T-cell (primary cell): ENCODE measurements at places on chromosomes 5 and 9. TPM values are rescaled to one million over a fixed set of nuclear protein-coding genes. Genes with fewer than 3 reads are reported as not detected.

GRCh38 chr9:89177012-89177943, 1.3 kb downstream of the SHC3 start:
- peaks cover 48% of the 10 kb centered on the region for H3K27me3 ChIP-seq
- no peak overlapping the region for H3K27ac ChIP-seq
- H3K4me3 ChIP-seq, result no peak overlapping the region
- H3K4me1 ChIP-seq, result peaks cover 6% of the 10 kb centered on the region
- no peak for DNase-seq

- no peaks in the 10 kb centered on the region for H3K36me3 ChIP-seq
- H3K27me3 ChIP-seq, result no peaks in the 10 kb centered on the region
- no peak overlapping the region for H3K4me3 ChIP-seq
- no peak overlapping the region for H3K27ac ChIP-seq
These were observed 20.6 kb downstream of the FAM240B start for GRCh38 chr9:38699337-38699736.

DNA sequence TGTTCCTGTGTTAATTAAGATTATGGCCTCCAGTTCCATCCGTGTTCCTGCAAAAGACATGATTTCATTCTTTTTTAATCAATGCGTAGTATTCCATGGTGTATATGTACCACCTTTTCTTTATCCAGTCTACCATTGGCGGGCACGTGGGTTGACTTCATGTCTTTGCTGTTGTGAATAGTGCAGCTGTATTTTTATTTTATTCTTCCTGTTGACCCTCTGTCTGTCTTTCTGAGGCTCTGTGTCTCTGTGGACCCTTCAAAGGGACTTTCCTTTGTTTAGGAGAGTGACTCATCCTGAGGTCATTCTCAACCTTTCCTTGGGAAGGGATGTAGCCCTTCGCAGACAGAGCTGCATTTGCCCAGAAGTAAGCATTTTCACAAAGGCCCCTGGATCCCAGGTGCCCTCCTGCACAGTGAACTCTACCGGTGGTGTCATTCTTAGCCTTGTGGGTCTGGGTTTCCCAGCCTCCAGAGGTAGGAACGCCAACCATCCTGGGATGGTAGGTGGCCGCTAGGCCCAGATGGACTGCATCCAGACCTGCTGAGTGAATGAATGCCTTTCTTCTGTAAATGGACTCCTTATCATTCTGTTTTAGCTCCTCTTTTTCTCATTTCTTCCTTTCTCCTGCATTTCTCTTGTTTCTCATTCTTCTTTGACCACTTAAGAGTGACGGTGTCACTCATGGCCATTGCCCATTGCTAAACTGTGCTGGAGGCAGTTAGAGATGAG, 22.4 kb downstream of the TRIO start:
- peaks cover 9% of the 10 kb centered on the region for H3K4me1 ChIP-seq
- H3K27ac ChIP-seq, result no peak overlapping the region
- H3K36me3 ChIP-seq, result no peaks in the 10 kb centered on the region

DNA sequence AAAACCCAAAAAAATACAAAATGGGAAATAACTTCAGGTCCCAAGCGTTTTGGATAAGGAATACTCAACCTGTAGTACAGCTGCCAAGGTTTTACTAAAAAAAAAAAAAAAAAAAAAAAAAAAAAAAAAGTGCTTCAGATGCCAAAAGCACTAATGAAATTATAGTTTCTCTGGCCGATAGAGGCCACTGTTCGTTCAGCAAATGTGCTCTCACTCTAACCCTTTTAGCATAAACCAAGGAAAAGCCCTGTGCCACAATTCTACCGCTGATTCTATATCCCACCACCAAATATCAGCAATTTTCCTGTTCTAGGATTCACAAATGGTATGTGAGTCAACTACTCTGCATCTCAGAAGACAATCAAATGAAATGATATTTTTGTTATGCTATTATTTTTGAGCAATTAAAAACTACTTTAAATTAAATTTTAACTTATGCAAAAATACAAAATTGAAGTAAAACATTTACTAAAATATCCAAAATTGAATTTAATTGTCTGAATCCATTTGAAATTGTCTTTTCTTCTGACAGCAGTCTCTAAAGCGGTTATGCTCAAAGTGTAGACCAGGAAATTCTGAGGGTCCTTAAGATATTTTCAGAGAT, 79.8 kb downstream of the RICTOR start:
- DNase-seq, result peak; percentile 6
- H3K27me3 ChIP-seq, result no peaks in the 10 kb centered on the region
- H3K4me3 ChIP-seq, result no peak overlapping the region
- no peak overlapping the region for H3K27ac ChIP-seq
- peaks cover 26% of the 10 kb centered on the region for H3K36me3 ChIP-seq

DNA sequence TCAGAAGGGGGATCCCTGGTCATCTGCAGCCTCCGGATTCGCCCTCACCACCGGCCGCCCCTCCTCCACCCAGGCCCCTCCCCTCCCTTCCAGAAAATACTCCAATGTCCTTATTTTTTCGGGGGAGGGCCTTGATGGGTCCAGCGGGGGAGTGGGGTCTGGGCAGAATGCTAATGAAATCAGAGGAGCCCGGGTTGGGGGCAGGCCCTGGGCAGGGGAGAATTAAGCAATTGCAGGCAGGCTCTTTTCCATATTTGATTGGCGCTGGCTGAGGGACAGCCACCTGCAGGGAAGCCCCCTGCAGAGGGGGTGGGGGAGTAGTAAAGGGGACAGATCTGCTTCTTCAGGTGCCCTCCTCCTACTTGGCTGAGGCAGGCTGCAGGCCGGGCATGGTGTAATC, 21.3 kb downstream of the PRRX2 start:
- H3K27ac ChIP-seq, result no peak overlapping the region
- H3K4me1 ChIP-seq, result no peaks in the 10 kb centered on the region
- no peak for DNase-seq
- no peak overlapping the region for H3K4me3 ChIP-seq

DNA sequence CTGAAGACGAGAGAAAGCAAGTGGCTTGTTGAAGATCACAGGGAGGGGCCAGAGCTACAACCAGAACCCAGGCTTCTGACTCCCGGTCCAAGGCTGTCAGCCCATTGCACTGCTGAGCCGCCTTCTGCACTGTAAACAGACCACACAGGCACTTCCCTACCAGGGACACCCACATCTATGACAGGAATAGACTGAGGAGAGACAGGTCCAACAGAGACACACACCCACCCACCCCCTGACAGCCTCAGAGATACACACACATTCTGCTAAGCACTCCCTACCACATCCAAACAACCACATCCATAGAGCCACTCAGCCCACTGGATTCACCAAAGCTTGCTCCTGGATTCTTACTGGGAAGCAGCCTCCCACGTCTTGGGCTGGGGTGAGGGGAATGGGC, 23.0 kb upstream of the MYORG start:
- no peak overlapping the region for H3K4me3 ChIP-seq
- H3K27ac ChIP-seq, result no peak overlapping the region
- no peak for DNase-seq
- no peaks in the 10 kb centered on the region for H3K27me3 ChIP-seq
- no peaks in the 10 kb centered on the region for H3K4me1 ChIP-seq
- peaks cover 24% of the 10 kb centered on the region for H3K36me3 ChIP-seq

DNA sequence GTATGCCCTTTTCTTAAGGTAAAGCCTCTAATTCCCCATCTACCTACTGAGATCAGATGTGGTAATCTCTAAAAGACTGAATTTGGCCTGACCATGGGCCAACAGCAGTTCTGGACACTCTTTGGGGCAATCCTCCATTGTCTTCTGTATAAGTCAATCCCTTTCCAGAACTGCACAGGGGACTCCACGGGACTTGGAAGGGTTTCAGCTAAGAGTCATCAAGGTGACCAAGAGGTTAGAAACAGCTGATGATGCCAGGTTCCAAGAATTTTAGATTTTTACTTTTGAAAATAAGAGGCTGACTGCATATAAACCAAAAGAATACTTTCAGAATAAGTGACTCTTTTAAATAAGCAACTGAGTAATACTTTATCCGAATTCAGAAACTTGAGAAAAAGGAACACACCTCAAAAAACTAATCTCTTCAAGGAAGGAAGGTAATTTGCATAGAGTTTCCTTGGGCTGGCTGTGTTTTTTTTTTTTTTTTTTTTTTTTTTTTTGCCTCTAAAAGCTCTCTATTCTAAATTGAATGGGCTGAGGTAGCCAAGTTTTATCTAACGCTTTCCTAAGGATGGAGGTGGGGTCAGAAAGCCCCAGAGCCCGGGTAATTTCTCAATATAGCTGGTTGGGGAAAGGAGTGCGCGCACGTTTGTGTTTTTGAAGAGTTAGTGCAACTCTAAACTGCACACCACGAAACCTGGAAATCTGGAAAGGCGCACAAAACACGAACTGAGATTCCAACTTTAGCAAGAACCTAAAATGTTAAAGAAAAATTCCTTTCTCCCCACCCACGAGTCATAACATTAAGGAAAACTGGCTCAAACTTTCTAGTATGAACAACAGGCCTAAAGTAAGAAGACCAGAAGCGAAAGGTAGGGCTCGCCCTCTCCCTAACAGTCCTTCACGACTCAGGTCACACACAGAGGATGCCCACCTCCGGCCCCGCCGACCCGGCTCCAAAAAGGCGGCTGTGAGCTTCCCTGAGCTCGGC, 1.3 kb downstream of the VCP start:
- H3K4me1 ChIP-seq, result peaks cover 46% of the 10 kb centered on the region
- no peak for DNase-seq
- H3K4me3 ChIP-seq, result peak overlapping the region; percentile 75
- peaks cover 3% of the 10 kb centered on the region for H3K36me3 ChIP-seq

GRCh38 chr5:132641841-132642240, 16.1 kb upstream of the IL13 start:
- H3K27me3 ChIP-seq, result no peaks in the 10 kb centered on the region
- H3K27ac ChIP-seq, result no peak overlapping the region
- DNase-seq, result no peak
- peaks cover 52% of the 10 kb centered on the region for H3K36me3 ChIP-seq

DNA sequence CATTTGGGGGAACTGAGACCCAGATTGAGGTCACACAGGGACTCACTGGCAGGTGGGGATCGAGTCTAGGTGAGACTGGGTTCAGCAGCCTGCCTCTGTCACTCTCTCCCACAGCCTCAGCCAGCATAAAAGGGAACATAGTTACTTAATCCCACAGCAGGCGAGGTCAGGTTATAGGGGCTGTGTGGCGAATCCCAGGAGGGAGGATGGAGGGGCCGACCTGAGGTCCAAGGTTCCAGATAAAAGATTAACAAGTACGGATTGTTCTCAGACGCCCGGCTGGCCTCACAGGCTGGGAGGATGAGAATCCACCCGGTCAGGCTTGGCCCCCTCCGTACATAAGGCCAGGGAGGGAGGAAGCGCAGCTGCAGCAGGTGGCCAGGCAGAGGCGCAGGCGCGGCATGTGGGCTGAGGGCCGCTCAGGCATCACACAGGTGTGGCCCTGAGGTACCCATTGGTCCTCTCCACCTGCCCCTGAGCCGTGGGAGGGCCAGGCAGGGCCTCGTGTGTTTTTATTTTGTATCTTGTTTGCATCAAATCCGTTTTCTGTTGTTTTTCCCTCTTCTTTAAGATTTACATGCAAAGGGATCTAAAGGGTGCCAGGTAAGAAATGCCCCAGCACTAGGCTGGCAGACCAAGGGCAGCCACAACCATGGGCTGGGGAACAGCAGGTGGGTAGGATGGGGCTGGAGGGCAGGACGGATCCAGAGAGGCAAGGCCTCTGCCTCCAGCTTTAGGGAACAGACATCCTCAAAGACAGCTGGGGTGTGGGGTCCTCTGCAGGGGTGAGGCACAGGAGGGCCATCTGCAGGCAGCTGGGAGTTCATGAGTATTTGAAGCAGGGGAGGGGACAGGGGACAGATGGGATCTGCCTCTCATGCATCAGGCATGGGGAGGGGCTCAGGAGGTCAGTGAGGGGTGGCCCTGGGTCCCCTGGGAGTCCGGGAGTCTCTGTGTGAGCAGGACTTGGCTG, 3.6 kb downstream of the SUSD3 start:
- H3K27ac ChIP-seq, result peak overlapping the region; percentile 83
- DNase-seq, result peak; percentile 40
- H3K36me3 ChIP-seq, result peaks cover 17% of the 10 kb centered on the region
- no peaks in the 10 kb centered on the region for H3K27me3 ChIP-seq
- H3K4me3 ChIP-seq, result peak overlapping the region; percentile 88

DNA sequence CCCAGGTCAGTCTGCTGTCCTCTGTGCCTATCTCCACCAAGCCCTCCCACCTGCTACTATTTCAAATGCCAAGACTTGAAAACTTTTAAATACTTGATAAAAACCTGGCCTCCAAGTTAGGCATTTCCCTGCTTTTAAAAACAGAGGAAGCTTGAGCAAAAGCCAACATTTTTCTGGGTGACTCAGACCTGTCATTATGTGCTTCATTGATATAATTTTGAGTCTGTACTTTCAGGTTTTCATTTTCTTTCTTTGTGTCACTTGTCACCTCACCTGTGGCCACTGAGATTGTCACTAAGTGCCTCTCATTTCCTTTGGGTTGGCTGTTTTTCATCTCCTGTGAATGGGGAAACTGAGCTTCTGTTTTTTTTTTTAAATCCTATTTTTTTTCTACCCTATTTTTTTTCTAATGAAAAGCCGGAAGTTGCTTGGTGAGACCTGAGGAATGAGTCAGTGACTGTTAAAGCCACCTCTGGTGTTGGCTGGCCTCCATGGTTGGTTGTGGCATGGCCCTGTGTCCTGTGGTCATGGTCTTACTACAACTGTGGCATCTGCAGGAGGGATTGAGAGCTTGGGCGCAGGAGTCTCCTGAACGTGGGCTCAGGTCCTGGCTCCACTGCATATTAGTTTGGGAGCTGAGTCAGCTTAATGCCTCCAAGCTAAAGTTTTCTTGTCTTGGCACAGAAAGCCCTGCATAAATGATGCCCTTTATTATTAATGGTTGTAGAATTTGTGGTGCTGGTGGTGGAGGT, 56.7 kb downstream of the ARHGAP26 start:
- H3K4me1 ChIP-seq, result no peaks in the 10 kb centered on the region
- H3K27ac ChIP-seq, result no peak overlapping the region
- no peaks in the 10 kb centered on the region for H3K27me3 ChIP-seq
- H3K4me3 ChIP-seq, result no peak overlapping the region
- no peaks in the 10 kb centered on the region for H3K36me3 ChIP-seq
- no peak for DNase-seq

DNA sequence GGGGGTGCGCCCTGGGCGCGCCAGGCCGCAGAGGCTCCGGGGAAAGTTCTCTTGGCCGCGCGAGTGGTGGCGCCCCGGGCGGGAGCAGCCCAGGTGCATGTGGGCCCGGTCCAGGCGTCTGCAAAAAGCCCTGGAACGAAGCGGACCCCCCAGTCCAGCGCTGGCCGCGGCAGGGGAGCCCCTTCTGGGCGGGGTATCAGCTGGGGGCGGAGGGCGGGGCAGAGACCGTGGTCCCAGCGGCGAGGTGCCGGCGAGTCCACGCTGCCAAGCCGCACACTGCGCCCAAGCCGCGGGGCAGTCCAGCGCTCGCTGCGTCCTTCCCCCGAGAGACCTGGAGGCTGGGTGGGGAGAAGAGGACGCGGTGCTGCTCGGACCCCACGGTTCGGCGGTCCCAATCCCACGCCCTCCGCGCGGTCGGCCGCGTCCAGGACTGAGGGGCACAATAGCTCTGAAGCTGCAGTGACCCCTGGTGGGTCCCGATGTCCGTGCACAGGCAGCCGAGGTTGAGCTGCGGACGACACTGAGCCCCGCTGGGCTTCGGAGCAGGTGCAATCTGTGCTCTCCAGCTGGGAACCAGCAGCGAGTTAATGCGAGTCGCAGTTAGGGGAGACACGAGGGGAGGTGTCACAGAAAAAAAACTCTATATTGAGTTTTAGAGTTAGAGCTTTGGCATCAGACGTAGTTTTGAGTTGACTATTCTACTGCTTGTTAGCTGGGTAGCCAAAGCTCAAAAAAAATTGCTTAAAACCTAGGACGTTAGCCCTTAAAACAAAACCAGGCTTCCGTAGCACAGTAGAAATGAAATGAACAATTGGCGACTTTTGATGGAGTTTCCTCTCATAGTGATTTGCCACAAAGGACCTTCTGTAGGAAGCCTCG, 1.1 kb upstream of the EPB41L4A start:
- H3K4me3 ChIP-seq, result peak overlapping the region; percentile 63
- H3K36me3 ChIP-seq, result no peaks in the 10 kb centered on the region
- H3K27me3 ChIP-seq, result peaks cover 29% of the 10 kb centered on the region
- DNase-seq, result no peak
- H3K27ac ChIP-seq, result no peak overlapping the region

Gene ARL14EPL
- total RNA-seq, result not detected

Gene PCDHGC4
- total RNA-seq, result not detected

Gene ANKRD34B
- total RNA-seq, result not detected
